ENCODE measurements at places on chromosomes 7 and 10.

GRCh38 chr7:28435732-28436378 lies 23.5 kb downstream of the CREB5 start:
- no peak for DNase-seq

GRCh38 chr7:141071260-141071854 lies 2.5 kb upstream of the TMEM178B start:
- DNase-seq, result peak; percentile 70

- peak; percentile 55 for DNase-seq
Measured at GRCh38 chr7:4682621-4683042, 537 bp downstream of the FOXK1 start.

GRCh38 chr10:4848356-4849041 lies 22.5 kb downstream of the AKR1E2 start:
- no peak for DNase-seq

DNA sequence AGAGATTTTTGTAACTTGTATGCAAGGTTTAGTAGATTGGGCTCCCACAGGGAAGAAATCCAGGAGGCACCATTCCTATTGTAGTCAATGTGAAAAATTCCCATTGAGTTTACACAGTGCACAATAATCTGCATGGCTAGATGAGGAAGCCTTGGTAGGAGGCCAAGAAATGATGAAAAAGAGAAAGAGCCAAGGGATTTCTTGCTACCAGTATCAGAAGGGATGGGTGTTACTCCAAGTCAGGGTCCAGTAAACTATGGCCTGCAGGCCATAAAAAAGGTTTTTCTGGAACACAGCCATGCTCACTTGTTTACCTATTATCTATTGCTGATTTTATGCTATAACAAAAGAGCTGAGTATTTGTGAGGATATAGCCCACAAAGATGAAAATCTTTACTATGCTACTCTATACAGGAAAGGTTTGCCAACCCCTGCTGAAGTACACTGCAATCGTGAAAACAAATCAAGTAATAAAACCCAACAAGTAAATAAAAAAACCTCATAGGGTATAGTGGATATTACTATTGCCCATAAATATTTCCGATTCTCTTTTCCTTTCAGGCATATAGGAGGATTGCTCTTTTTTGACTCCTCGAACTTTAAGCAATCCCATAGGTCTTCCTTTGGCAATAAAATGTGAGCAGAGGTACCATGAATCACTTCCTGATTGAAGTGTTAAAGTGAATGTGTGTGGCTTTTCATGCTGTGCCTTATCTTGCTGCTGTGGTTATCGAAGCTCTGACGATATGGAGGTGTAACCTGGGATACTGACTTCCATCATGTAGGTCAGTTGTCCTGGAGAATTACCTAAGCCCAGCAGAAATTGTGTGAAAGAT lies 256.3 kb upstream of the MAGI2 start:
- no peak for DNase-seq

DNA sequence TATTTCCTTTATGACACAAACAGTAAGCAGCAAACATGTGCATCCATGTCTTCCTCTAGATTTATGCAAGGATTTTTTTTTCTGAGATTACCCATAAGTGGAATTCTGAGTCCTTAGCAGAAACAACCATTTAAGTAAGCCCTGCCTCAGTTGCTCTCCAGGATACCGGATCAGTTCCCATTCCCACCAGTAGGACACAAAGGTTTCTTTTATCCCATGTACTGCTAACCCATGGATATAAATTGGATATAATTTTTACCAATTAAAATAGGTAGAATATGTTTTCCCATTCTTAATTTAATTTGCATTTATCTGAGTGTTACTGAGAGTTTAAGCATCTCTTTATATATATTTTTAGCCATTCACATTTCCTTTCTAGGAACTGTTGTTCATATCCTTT lies 280.9 kb downstream of the FGFR2 start:
- no peak for DNase-seq

DNA sequence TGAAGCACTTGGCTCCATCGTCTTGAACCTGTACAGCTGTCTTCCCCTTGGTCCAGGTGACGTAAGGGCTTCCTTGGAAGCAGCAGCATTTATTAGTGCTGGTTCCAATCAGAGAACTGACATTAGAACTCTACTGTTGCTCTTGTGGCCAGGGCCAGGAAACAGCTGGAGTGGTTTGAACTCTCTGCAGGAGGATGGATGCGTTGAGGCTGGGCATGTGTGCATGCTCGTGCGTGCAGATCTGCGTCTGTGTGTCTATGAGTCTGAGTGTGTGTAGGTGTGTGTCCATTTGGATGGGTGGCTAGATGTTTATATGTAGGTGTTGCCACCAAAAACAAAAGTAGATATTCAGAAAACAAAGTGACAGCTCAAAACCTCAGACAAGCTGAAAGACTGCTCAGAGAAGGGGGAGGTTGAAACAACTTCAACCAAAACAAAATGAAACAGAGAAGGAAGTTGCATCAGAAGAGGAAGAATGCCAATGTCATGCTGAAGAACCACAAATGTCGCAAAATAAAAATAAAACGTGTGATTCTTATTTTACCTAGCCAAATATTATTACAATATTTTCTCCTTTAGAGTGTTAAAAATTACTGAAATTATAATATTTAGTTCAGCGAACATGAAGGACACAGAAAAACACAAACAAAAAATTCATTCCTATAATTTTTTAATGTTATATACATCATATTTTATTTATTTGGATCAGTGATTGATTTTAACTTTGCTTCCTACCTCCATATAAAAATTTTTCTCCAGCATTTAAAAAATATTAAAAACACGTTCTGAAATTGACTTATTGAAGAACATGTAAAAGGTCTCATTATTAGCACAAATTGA lies 96.1 kb upstream of the MKLN1 start:
- peak; percentile 77 for DNase-seq

- no peak for DNase-seq
Measured at GRCh38 chr10:50674469-50675254, 50.9 kb upstream of the SGMS1 start.

GRCh38 chr7:16558761-16559302 lies 32.2 kb downstream of the LRRC72 start:
- no peak for DNase-seq

DNA sequence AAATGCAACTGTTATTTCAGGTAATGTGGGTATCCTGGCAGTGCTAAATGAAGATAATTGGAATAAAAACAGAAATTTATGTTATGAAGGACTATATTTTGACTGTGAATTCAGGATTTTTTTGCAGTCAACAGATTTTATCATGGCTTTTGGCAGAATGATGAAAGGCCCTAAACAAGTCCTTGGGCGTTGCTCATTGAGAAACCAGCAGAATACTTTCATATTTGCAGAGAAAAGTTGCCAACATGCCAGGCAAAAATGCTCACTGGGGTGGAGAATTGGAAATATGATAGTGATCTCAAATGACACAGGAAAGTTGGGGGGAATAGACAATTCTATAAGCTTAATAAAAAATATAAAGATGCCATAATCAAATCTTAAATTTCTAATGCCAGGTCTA lies 121.1 kb downstream of the GPR85 start:
- DNase-seq, result no peak

DNA sequence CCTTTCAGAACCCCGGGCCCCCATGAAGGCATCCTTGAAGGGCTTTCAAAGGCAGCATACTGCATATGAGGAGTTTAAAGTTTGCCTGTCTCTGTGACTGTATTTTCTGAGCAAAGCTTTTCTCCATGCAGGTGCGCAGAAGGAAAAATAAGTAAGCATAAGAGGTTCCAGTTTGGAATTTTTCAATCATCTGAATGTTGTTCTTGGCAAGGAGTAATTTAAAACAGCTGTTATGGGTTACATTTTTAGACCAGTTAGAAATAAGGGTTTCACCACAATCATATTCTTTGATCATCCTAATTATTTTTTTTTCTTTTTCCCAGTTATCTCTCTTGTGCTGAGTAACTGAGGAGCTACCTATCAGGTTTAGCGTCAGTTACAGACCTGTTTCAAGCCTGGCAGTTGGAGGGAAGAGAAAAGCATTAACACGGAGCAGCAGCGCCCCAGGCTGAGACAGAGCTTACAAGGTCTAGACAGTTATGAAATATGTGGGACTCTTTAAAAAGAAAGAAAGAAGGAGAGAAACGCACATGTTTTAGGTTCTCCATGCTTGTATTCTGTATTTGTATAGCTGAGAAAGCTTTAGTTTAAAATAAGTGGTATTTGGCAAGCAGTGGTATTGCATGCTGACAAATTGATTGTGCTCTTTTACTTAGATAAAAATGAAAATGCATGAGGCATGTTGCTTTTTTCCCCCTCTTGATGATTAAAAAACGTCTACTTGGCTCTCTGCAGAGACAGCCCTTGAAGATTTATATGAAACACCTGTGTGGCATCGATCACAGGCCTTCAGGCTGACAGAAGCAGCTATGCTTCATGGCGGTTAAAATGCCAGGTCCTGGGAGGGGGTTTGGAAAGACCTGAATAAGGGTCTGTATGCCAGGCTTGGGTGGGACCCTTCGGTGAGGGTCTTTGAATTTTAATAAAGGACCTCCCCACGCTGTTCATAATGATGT lies 157.6 kb downstream of the GRK5 start:
- no peak for DNase-seq

DNA sequence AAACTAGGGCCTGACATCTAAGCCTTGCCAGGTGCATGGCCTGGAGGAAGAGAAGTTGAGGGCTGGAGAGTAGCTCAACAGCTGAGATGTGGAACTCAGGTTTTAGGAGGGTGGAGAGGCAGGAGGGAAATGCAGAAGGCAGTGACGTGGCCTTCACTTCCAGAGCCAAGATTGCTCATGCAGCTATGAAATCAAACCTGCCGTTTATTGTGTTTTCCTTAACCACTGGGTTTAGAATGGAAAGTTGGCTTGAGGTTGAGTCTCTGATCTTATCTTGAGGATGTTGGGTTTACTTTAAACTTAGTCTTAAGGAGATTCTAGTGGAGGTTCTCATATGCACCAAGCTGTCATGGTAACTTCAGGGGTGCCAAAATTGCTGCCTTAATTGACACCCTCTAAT lies 178.6 kb downstream of the SORCS3 start:
- DNase-seq, result no peak

DNA sequence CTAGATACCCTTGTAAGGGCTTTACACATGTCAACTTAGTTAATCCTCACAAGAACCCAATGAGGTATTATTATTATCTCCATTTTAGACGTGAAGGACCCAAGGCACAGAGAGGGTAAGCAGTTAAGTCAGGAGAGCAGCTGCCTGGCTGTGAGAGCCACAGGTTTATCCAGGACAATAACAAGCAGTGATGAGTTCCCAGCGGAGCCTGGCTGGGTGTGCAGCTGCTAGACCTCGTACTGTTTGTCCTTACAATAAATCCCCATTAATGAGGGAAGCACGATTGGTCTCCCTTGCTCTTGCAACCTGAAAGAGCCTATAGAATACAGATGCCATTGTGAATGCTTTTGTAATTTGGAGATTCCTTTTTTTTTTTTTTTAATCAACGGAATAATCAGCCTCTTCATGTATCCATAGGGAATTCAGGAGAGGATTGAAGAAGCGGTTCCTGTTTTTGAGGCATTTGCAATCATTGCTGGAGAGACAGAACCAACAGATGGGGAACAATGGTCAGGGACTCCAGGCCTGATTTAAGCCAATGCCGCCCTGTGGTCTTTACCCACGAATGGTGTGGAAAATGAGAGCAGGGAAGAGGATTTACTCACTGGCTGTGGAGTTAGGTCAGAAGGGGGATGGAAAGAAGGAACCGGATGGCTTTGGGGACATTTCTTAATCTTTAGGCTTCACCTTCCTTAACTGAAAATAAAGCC lies 12.3 kb upstream of the ASB4 start:
- no peak for DNase-seq

- DNase-seq, result no peak
Measured at GRCh38 chr10:88471899-88472298, 111.2 kb downstream of the RNLS start.

DNA sequence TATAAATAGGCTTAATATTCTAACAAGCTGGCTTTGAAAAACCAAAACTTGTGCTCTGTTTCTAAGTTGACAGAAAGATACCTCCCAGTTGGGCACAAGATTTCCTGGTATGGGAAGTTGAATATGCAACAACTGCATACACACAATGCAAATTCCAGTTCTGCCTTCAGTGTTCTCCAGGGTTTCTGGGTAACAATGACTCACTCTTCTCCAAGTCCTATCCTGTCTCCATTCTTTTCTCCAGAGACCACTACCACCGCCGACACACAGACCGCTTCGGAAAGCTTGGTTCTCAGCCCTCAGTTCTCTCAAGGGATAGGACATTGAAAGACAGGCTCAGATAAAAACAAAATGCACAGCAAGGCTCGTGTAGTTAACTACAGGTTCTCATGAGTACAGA lies 12.2 kb downstream of the PDE1C start:
- DNase-seq, result no peak

GRCh38 chr7:121107923-121108498 lies 119.5 kb downstream of the CPED1 start:
- DNase-seq, result no peak

DNA sequence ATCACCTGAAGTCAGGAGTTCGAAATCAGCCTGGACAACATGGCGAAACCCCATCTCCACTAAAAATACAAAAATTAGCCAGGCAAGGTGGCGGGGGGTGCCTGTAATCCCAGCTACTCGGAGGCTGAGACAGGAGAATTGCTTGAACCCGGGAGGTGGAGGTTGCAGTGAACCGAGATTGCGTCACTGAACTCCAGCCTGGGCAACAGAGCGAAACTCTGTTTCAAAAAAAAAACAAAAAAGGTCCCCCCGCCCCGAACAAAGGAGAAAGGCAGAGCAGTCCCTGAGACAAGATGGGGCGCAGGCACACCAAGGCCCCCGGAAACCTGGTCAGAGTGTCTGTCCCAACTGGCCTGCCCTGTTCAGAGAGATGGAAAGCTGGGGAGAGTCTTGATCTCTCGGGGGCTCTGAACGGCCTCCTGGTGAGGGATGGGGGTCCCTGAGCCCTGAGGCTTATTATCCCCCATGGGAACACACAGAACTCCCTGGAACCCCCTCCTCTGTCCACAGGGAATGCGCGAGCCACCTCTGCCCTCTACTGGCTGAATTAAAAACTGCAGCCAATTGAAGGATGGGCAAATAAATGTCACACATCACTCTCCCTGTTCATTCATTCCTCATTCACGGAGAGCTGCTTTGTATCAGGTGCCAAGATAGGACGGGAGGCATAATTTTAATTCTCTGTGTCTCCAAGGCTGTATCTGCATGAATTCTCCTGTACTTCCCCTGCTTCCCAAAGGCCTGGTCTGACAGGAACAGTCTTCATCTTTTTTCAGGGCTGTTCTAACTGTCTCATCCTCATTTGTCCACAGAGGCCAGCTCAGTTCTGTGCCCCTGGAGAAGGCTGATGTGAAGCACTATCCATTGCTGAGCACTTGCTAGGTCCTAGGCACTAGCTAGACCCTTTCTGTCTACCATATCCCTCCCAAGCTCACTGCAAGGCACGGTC lies 28.9 kb downstream of the MAT1A start:
- DNase-seq, result peak; percentile 41

DNA sequence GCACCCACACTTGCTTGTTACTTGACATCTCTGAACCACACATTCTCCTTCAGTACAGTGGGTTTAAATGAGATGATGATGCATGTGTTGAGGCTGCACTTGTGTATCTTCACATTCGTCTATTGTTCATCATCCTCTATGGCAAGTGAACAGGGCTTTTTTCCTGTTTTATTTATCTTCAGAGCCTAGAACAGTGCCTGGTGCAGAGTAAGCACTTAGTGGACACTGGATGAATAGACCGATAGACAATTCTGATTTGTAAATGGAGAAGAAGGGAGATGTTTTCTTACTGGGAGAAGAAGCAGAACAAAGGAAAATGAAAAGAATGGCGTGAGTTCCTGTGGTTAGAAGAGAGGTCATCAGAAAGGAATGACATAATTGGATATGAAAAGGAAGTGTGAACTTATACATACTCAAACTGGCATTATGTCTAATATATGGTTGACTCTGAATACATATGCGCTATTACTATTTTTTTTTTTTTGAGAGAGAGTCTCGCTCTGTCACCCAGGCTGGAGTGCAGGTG lies 99.7 kb downstream of the AVL9 start:
- DNase-seq, result no peak
